Kidney glomerular epithelial cell (primary cell): ENCODE measurements at places on chromosomes 11 and 22.

GRCh38 chr22:38177926-38178604, 3.6 kb downstream of the PLA2G6 start:
- DNase-seq, result peak; percentile 58

- no peak for DNase-seq
These were observed 138.4 kb upstream of the CADM1 start for GRCh38 chr11:115642660-115643059.

GRCh38 chr22:20509344-20510047, 2.1 kb downstream of the MED15 start:
- DNase-seq, result peak; percentile 92

GRCh38 chr22:45683680-45684079, 12.0 kb downstream of the ATXN10 start:
- DNase-seq, result no peak

GRCh38 chr11:57466680-57467079, 6.4 kb downstream of the RTN4RL2 start:
- no peak for DNase-seq

DNA sequence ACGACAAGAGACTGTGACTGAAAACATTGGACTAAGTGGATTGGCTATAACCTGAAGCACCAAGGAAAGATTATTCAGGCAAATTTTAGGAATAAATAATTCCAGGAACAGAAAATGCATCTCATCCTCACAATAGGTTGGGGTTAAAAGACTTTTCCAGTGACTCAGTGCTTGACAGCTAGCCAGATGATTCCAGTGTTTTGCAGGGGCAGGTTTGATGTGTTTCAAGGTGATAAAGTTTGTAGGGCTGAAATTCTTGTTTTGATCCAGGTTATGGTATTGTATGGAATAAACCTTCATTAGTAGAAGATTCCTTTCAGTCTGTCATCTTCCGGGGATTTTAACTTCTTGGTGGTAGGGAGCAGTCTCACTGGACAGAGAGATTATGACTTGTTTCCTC, 2.3 kb downstream of the EXT2 start:
- peak; percentile 1 for DNase-seq

DNA sequence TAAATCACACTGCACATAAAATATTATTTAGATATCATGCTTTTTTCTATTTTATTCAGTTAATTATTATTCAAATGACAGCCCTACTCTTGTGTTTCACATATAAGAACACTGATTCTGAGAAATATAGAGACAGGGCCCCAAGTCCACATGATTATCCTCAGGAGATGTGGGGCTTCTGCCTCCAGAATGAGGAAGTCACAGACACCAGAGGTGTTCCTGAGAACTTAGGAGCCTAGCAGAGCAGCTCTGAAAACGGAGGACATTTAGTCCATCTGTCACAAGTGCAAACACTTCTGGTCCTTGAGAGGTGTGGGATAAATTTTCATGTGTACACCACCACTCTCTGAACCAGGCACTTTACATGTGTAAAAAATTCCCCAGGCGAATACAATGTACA, 26.2 kb downstream of the TRIM66 start:
- DNase-seq, result no peak
